ENCODE measurements at places on chromosomes 1 and 21.

DNA sequence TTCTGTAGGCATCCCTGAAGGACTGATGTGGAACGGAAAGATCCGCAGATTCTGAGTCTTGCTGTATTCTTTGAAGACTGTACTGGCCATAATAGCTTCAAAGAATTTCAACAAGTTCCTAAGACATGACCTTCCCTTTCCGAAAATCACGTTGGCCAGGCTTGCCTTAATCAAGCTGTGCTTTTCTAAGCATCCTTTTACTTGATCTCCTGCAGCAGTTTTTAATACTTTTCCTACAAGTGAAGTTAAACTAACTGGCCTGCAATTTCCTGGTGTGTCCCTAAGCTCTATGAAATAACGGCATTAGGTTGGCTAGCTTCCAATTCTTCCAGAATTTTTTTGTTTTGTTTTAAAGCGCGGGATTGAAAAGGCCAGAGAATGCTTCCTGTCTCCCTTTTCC, 40.3 kb downstream of the SPAG17 start:
- DNase-seq = no peak

- DNase-seq = no peak
Measured at GRCh38 chr21:28627691-28628090, 365.0 kb downstream of the LTN1 start.

DNA sequence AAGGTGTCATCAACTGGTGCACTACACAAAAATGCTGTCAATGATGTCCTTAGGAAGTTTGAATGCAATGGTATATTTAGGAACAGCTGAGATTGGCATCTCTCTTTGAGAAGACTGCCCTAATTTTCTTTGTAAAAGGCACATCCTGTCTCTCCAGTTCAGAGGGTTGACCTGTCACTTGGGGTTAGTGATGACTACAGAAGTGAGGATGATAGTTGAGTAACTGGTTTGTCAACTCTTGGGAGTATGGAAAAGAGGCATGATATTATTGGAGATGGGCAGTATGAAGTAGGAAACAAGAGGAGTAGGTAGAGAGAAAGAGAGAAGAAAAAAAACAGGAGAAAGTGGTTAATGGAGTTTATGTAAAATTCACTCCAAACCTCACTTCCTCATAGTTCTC, 40.4 kb upstream of the PIGC start:
- no peak for DNase-seq

GRCh38 chr1:30005972-30006619, 717.3 kb downstream of the MATN1 start:
- DNase-seq = no peak

DNA sequence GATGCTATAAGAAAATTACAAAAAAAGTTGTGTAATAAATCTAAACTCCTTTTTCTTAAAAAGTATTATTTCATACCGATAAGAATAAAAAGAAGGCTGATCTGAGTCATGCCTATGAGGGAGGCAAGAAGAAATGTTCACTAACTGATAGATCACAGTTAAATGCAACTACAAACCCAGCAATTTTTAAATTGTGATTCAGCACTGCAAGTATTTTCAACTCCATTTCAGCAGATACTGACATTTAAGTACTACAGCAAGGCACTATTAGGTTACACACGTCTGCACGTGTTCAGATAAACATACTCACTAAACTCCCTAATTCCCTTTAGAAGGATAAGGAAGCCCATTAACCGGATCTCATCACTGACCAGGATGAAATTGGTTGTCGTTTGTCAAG, 213.3 kb upstream of the ZRANB2 start:
- no peak for DNase-seq

DNA sequence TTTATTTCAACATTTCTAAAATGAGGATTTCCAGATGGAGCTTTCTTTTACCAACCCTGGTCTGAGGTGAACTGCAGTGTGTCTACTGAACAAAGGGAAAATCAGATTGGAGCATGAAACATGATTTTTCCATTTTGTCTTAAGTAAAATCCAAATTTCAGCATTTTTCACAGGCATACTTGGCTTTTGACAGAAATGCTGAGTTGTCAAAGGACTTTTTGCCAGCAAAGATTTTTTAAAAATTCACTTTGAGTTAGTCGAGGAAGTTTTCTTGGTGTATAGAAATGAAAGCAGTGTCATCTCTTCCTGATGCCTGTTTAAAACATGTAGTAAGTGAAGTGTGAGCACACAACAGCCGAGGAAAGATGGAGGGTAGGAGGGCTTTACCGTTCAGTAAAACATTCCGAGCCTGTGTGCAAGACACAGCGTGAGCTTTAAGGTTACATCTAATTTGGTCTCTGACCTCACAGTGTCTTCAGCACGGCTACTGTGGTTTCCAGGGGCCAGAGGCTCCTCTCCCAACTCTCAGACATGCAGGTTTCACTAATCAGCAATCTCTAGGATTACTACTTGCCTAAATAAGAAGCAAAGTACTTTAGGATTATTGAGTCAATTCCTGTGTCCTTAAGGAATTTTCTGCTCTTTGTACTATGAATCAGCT, 45.9 kb downstream of the SAMD13 start:
- DNase-seq = no peak

DNA sequence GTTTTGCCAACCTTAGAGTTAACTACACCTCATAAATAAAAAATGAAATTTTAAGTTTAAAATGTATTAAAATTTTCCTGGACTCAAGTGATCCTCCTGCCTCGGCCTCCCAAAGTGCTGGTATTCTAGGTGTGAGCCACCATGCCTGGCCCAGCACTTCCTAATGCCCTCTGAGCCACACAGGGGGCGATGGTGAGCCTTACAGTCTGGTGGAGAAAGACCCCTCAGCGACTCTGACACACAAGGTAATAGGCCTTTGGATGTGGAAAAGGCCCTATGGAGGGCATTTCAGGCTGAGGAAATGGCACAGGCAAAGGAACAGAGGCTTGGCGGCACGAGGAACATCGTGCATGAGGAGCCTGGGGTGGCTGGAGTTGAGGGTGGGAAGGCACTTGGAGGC, 6.7 kb downstream of the CITED4 start:
- DNase-seq = no peak

DNA sequence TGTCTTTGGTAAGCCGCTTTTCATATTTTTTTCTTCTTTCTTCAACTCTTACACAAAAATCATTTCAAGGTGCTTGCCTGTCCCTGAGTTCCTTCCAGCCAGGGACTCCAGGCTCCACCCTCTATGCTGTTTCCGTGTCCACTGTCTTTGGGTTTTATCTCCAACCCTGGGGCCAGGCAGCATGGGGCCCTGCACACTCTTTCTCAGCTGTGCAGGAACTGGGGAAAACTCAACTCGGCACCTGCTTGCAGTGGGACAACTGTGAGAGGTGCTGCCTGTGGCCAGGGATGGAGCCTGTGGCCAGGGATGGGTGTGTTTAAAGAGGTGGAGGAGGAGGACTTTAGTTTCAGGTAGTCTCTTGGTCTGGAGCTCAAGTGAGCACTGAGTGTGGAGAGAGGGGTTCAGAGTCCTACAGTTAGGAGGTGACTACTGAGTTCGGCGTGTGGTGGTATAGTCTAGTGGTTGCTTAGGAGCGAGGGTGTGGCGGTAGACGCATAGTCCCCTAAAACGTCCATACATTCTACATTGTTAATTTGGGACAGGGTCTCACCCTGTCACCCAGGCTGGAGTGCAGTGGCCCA, 13.4 kb downstream of the TNFRSF8 start:
- DNase-seq = no peak
